ENCODE measurements at places on chromosomes 6 and 20.

DNA sequence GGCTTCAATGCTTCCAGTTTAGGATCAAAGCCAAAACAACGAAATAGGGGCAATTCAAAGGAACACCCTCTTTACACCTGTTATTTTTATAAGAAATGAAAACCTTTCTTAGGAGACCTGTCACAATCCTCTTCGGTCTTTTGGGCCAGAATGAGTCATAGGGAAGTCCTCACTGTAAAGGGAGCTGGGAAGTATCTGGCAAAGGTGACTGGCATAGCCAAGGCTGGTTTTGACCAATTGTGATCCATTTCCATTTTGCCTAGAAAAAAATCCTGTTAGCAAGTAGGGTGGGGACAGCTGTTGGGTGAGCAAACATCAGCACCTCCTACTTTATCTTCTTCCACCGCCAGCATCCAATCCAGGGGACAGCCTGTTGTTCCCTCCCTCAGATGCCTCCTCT is 343.2 kb upstream of the SULF2 start:
- no peak for DNase-seq

- DNase-seq, result no peak
Observed at GRCh38 chr6:47438481-47439347, 38.9 kb upstream of the CD2AP start.

- DNase-seq, result no peak
Observed at GRCh38 chr6:99514089-99514488, 1.1 kb downstream of the USP45 start.

GRCh38 chr20:56781108-56781739 is 152.1 kb downstream of the TFAP2C start:
- no peak for DNase-seq

GRCh38 chr6:163994566-163994965 is 580.0 kb downstream of the QKI start:
- no peak for DNase-seq

All from activated CD4-positive, alpha-beta T cell treated with anti-CD3 and anti-CD28 coated beads, Interleukin-2, Interleukin-4, amounts not matched to agents 100 ng/mL and 50 ng/mL, durations not matched to agents 16 hours and 8 hours (primary cell).